Heart right ventricle (tissue), 16 donors: ENCODE measurements at places on chromosomes 3 and 15. TPM values are rescaled to one million over a fixed set of nuclear protein-coding genes. Genes with fewer than 3 reads are reported as not detected.

- no peak for DNase-seq
Measured at GRCh38 chr3:172559020-172559419, 35.8 kb upstream of the TNFSF10 start.

CHDH gene
- polyA plus RNA-seq, result 1.7 TPM

PLA2G4B gene
- polyA plus RNA-seq, result 2.7 TPM

IL17RC gene
- polyA plus RNA-seq, result 40.7 TPM

MESP2 gene
- polyA plus RNA-seq, result 0.73 TPM
